Neural progenitor cell (in vitro differentiated cells): ENCODE measurements at places on chromosomes 4 and X.

DNA sequence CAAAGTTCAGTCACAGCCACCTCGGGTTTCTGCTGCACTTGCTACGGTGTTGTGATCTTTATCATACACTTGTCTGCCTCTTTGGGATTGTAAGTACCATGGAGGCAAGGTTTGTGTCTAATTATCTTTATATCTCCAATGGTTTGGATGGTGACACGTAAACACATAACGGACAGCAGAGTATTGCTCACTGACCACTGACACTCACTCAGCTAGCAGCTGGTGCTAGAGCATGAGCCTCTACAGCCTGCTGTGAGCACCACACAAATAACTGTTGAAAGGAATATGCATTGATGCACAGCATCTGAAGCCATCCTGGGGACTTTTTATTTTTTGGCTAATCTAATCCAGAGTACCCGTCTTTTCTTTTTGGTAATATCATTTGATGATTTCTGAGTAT is 156.0 kb downstream of the DCLK2 start:
- H3K36me3 ChIP-seq: no peaks in the 10 kb centered on the region
- peaks cover 21% of the 10 kb centered on the region for H3K4me1 ChIP-seq
- no peak overlapping the region for H3K27ac ChIP-seq
- no peak for DNase-seq
- H3K27me3 ChIP-seq: no peaks in the 10 kb centered on the region

- no peak overlapping the region for H3K4me3 ChIP-seq
- H3K27ac ChIP-seq: no peak overlapping the region
- no peaks in the 10 kb centered on the region for H3K36me3 ChIP-seq
- DNase-seq: no peak
- H3K27me3 ChIP-seq: no peaks in the 10 kb centered on the region
These were observed 156.3 kb upstream of the VEGFC start for GRCh38 chr4:176949029-176949428.

DNA sequence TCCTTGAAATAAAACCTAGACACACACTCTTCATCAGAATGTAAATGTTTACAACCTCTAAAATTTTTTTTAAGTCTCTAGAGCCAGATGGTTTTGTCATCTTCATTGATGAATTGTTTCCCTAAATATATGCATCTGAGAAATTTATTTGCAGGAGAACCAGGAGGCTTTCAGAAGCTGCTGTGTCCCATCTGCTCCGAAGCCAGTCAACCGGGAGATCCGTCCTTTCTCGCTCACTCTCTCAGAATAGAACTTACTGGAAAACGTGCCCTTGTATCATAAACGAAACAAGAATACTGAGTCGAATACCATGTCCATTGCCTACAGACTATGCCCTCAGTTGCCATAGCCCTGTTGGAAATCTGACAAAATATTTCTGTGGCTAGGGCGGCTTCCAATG is 103.5 kb downstream of the SLC34A2 start:
- no peak for DNase-seq
- H3K4me1 ChIP-seq: no peaks in the 10 kb centered on the region
- no peak overlapping the region for H3K27ac ChIP-seq
- H3K4me3 ChIP-seq: no peak overlapping the region

DNA sequence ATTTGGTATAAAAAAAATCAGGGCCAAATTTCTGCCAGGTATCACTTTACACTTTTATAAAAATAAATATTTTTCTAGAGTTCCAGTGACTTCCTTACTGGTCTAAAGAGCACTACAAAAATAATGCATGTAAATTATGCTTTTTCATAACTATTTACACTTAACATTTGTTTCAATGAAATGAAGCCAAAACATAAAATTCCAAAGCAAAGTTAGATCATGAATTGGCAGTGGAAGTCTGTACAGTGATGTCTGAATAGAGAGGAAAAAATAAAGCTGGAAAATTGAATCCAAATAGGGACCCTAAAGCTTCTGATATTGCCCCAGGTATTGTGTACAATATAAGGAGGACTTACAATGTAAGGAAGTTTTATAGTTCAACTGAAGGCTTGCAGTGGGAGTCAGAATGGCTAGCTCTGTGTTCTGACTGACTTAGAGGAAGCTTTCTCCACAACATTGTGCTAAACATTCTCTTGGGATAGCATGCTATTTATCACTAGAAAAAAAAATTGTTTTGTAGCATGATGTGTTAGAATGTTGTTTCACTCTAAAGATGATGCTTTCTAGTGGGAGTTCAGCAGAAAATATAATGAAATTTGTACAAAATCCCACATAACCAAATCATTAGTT is 288.2 kb upstream of the UGT8 start:
- peaks cover 7% of the 10 kb centered on the region for H3K4me1 ChIP-seq
- H3K27ac ChIP-seq: no peak overlapping the region
- no peaks in the 10 kb centered on the region for H3K36me3 ChIP-seq
- DNase-seq: no peak

GRCh38 chr4:147487616-147488015 is 6.7 kb downstream of the EDNRA start:
- DNase-seq: no peak
- no peak overlapping the region for H3K27ac ChIP-seq
- no peak overlapping the region for H3K4me3 ChIP-seq
- no peaks in the 10 kb centered on the region for H3K4me1 ChIP-seq
- H3K36me3 ChIP-seq: no peaks in the 10 kb centered on the region
